ENCODE measurements at places on chromosomes 16 and 17.

DNA sequence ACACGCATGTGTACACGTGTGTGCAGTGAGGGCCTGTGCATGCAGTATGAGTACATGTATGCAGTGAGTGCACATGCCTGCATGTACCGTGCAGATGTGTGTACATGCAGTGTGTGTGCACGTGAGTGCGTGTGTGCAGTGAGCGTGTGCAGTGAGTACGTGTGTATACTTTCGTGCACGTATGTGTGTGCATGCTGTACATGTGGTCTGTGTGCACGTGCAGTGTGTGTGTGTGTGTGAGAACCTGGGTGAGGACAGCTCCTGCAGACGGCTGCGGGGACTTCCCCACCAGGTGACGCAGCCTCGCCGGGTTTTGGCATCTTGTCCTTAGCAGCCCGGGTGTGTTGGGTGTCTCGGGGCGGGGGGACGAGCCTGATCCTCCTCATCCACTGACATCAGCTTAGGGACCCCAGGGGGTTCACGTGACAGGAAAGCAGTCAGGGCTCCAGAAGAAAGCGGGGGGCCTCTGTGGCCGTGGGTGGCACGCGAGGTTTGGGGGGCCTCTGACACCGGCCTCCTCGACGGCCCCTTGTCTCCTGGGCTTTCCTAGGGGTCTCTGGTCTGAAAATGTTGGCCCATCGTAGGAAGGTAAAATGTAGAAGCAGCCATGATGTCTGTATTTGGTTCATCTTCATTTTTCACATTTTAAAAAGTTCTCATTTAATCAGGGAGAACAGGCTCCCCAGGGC is 119.6 kb upstream of the ZNF750 start:
- DNase-seq = no peak

DNA sequence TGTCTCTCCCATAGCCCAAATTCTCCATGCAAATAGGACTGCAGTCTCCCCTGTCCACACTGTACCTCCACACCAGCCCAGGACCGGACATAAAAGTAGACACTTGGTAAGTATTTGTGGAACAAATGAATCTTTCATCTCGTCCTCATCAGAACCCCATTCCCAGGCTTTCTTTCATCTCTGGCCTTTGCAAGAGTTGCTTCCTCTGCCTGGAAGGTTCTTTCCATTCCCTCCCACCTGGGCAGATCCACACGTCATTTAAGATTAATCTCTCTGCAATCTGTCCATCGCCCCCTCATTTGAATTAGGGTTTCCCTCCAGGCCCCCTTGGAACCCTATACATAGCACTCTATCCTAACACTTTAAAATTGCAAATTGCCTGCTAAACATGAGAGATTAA is 3.9 kb upstream of the NXPH3 start:
- DNase-seq = no peak

DNA sequence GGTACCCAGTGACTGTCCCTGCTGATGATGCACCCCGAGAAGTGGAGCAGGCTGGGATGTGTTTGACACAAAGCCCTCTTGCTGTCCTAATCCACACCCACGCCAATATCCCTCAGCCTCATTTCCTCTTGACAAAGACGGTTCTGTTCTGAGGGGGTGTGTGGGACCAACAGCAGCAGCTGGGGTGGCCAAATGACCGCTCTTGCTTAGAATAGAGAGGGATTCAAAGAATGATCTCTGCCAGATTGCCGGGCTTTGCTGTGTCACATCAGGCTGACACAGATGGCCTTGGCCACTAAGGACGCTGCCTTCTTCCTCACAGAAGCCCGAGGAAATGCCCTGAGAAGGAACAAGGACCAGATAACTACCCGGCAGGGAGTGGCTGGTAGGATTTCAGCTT is 250.7 kb downstream of the NTN1 start:
- no peak for DNase-seq

- DNase-seq = no peak
Observed at GRCh38 chr17:62867303-62867702, 59.2 kb upstream of the MARCHF10 start.

GRCh38 chr16:67685388-67686112 is 18.9 kb downstream of the C16orf86 start:
- DNase-seq = no peak

DNA sequence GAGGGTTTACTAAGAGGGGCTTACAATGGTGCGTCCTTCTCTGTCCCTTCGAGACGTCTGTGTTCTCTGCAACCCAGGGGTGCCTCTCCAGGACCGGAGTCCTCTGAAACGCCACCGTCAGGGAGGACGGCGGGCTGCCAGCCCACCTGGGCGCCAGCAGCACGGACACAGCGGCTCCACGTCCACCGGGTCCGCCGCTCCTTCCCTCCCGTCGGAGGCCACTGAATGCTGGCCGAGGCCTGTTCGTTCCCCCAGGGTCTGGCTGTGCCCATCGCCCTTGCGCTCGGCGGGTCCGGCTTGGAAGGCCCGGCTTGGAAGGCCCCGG is 403 bp downstream of the TEPSIN start:
- DNase-seq = no peak

DNA sequence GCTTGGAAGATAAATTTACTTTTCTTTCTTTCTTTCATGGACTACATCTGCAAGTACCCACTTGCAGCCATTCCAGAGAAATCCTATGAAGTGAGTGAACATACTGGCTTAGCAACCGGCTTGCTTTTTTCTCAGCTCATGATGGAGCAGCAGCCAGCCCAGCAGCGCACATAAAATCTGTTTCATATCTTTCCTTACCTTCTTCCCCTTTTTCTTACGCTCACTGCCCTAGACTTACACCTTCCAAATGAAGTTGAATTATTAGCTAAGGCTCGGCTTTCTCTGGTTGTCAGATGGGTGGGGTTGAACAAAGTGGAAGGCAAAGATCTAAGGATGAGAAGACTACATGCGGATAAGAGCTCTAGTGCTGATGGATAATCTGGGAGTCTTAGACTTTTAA is 13.9 kb upstream of the ABCA8 start:
- DNase-seq = no peak
